GM23248 (cell line): ENCODE measurements at places on chromosomes 6 and 20.

- peak; percentile 77 for DNase-seq
Observed at GRCh38 chr6:16966791-16967469, 134.9 kb upstream of the STMND1 start.

GRCh38 chr20:8205996-8206395 is 73.9 kb downstream of the PLCB1 start:
- DNase-seq = no peak

- DNase-seq = peak; percentile 63
Observed at GRCh38 chr6:21587961-21588480, 5.5 kb upstream of the SOX4 start.

DNA sequence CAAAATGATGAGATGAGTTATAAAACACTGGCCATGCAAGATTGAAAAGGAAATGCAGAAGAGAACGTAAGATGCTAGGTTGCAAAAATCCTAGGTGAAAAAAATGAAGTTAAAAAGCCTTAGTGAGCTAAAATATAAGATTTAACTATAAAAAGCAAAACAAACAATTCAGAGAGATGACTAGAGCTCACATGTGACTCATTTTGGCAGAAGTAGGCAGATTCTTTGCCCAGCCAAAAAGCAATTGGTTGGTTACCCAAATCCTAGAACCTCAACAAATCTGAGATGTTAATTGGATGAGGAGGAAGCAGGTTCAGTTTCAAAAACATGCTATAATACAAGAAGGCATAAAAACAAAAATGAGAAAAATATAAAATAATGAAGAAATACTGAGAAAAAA is 249.1 kb downstream of the OGFRL1 start:
- peak; percentile 69 for DNase-seq

- DNase-seq = no peak
Observed at GRCh38 chr20:24943731-24944130, 5.3 kb upstream of the CST7 start.

DNA sequence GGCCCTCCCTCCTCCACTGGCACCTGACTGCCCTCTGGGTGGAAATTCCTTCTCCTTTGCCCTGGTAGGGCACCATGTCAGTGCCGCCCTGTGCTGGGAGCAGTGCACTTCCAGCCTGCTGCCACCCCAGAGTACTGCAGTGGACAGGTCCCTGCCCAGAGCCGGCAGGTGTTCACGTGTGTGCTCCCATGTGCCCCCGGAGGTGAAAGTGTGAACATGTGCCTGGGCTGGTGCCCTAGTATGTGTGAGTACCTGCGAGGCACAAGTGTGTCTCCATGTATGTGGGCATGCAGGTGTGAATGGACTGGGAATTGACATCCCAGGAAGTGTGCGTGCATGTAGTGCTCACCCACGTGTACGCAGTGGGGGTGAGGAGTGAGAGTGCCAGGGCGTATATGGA is 29.4 kb downstream of the SDCBP2 start:
- DNase-seq = no peak

GRCh38 chr6:62086047-62086446 is 200.0 kb downstream of the KHDRBS2 start:
- no peak for DNase-seq

DNA sequence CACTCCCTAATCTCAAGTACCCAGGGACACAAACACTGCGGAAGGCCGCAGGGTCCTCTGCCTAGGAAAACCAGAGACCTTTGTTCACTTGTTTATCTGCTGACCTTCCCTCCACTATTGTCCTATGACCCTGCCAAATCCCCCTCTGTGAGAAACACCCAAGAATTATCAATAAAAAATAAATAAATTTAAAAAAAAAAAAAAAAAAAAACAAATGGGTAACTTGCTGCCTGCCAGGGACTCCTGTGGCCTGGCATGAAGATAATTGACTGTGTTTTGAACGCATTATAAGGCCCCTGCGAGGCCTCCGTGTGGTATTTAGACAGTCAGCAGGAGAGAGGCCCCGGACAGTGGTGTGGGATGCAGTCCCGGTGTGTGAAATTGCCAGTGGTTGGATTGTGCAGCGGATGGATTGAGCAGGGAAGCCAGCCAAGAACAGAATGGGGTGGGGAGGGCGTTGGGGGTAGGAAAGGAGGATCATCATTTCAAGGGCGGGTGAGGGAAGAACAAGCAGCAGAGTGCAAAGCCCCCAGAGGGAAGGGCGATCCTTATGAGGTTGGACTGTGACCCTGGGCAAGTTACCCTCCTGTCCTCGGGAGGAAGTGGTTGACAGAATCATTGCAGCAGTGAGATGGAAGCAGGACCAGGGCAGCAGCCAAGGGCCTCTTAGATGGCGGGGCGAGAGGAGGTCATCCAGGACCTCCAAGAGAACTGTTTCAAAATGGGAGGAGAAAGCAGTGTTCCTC is 43.3 kb downstream of the PPARD start:
- DNase-seq = peak; percentile 73

- no peak for DNase-seq
Observed at GRCh38 chr6:166286839-166287271, 21.3 kb downstream of the PRR18 start.

DNA sequence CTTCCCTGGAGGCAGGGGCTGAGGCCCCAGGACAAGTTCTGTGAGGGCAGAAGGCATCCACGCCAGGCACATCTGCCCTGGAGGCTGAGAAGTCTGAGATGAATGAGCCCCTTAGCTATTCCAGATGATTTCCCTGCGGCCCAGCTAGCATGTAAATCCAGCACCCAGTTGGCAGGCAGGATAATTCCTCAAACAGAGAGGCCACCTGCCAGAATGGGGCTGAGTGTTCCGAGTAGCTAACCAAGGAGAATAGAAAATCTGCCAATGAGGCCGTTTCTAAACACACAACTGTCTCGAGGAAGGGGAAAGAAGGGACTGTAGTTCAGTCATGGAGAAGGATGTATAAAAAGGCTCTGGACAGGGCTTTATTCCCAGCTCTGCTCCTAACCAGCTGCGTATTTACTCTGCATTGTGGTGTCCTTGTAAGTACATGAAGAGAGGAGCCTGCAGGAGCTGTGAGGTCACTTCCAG is 211.4 kb upstream of the CDYL start:
- DNase-seq = peak; percentile 12

DNA sequence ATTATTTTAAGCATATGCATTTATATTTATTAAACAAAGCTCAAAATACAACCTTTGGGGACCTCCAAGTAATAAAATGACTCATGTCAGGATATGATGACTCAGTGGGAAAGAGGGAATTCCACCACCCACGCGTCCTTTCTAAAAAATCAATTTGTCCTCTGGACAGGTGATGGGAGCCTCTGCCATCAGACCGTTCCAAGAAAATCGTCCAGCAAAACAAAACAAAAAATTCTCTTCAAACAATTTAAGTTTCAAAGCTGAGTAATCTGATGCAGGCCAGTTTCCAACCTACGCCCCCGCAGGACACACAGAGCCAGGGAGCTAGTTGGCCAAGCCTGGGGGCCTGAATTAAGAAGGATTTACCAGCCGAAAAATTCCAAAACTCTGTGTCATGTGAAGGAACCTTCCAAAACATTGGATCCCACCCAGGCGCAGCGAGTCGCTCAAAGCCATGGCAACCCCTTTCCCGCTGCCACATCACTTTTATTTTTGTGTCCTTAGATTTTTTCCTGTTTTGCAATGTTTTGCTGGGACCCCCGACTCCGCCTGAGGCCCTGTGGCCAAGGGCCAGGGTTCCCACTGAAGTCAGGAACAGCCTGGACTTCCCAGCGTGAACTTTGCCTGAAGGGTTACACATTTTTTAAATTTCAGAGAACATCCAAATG is 95.3 kb downstream of the NFATC2 start:
- DNase-seq = peak; percentile 100

DNA sequence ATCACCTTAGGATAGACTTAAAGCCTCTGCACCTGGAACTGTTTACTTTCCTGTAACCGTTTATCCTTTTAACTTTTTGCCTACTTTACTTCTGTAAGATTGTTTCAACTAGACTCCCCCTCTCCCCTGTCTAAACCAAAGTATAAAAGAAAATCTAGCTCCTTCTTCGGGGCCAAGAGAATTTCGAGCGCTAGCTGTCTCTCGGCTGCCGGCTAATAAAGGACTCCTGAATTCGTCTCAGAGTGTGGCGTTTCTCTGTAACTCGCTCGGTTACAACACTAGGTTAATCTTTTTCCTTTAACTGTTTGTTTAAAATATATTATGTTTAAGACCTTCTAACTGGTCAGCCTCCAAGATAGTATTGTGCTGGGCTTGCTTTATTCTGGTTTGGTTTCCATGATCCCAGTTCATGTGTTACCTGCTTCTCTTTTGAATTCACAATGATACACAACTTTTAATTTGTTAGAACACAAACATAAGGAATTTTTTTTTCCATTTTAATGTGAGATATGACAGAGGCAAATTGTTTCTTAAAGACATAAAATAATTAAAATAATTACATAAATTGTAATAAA is 8.7 kb upstream of the NQO2 start:
- DNase-seq = peak; percentile 47

GRCh38 chr20:25544734-25545133 is 40.6 kb downstream of the NINL start:
- DNase-seq = no peak

DNA sequence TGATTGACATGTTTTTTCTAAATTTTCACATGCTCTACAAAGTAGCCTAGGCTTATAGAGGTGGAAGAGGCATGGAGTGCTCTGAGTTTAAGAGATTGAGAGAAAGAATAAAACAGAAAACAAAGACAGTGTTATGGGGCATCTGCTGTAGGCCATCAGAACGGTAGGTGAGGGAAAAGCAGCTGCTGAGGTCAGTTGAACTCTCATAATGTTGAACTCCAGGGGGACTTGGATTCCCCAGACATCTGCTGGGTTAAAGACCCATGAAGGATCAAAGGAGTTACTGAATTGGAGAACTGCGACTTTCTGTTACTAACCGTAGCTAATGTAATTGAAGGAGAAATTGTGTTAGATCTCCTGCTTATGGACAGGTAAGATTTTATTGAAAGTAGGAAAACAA is 333.9 kb downstream of the TFAP2B start:
- DNase-seq = no peak

DNA sequence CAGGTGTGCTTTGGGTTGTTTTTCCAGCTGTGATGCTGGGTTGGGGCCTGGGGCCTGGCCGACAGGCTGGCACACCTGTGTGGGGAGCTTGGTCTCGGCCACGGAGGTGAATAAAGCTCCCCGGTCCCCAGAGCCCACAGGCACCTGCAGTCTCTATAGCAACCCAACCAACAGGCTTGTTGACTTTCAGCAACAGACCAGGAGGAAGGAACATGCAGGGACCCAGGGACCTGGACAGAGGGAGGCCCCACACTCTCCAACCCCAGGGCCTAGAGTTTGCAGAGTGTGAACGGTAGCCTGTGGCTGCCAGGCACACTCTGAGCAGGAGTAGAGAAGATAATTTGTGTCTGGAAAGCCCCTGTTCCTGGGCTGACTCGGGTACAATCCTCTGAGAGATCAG is 14.6 kb upstream of the SYNJ2 start:
- no peak for DNase-seq

- no peak for DNase-seq
Observed at GRCh38 chr6:96844530-96844929, 7.3 kb upstream of the GPR63 start.

GRCh38 chr20:36277546-36277945 is 28.6 kb upstream of the DLGAP4 start:
- no peak for DNase-seq

DNA sequence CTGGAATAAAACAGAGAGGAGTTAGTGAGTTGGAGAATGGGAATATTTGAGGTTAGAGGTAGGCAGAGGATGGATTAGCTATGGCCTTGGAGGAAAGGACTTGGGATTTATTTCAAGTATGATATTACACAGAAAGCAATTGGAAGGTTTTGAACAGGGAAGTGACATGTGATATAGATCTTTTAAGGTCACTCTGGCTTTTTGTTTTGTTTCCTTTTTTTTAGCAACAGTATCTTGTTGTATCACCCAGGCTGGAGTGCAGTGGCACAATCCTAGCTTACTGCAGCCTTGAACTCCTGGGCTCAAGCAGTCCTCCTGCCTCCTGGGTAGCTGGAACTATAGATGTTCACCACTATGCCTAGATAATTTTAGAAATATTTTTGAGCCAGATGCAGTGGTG is 190.3 kb downstream of the UTRN start:
- no peak for DNase-seq

DNA sequence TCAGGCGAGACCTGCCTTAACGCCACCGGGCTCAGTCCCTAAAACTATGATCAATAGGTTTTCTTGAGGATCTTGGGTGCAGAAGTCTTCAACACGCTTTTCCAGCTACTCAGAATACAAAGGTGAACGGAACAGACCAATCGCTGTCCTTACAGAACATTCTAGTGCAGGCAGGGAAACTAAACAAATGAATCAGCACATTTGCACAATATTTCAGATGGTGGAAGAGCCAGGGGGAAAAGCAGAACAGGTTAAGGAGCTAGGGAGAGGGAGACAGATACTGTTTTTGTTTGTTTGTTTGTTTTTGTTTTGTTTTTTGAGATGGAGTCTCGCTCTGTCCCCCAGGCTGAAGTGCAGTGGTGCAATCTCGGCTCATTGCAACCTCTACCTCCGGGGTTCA is 271.1 kb downstream of the TFAP2C start:
- DNase-seq = no peak

DNA sequence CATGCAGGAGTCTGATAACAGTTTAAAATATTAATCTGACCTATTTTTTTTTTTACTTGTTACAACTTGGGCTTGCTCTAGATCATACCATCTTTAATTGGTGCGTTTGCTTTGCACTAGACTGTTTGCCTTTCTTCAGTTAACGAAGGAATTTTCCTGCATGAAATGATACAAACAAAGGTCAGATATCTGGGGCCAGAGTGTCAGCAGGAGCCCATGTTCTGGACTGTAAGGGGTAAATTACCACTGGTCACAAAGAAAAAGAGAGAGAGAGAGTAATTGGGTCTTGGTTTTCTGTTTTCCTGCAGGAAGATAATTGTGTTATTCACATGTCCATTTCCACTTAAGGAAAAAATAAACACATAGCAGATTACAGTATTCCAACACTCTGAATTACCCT is 399.4 kb upstream of the MARCKS start:
- DNase-seq = no peak

DNA sequence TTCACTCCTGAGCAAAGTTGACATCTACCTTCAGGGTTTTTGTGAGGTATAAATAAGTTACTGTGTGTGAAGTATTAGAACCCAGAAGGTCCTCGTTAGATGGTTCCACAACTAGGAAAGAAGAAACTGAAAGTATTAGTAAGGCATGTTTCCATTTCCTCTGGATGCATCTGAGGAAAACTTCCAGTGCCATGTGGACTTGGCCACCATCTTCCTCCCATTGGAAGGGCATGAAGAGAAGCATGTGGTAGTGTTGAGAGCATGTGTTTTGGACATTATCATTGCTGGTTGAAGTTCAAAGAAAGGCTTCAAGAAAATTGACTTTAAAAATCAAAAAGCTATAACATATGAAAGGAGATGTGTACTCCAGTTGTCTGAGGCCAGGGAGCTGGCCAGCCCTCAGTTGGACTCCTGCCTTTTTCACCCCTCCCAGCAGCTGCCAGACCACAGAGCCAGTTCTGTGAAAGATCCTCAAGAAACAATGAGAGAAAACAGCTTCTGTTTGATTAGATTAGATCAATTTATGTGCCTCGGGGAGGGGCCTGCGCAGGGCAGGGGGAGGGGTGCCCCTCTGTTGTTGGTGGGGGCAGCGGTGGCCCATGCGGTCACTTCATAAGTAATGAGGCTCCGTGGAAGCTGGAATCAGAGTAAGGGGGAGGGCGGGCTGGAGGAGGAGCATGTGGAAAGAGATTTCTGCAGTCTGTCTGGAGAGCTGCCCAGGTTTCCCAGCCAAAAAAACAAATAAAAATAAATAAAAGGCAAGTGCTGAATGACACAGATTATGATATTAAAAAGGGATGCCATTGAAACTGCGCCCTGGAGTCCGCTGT is 154.0 kb downstream of the JARID2 start:
- DNase-seq = peak; percentile 78
